ENCODE measurements at places on chromosomes 7 and 10.
A peak's percentile ranks its signal among the peaks of the same experiment; 100 is the strongest.

- DNase-seq, result peak; percentile 1
Observed at GRCh38 chr7:137287651-137288258, 55.8 kb downstream of the PTN start.

GRCh38 chr7:25486656-25487055 is 258.4 kb upstream of the NPVF start:
- DNase-seq, result no peak

DNA sequence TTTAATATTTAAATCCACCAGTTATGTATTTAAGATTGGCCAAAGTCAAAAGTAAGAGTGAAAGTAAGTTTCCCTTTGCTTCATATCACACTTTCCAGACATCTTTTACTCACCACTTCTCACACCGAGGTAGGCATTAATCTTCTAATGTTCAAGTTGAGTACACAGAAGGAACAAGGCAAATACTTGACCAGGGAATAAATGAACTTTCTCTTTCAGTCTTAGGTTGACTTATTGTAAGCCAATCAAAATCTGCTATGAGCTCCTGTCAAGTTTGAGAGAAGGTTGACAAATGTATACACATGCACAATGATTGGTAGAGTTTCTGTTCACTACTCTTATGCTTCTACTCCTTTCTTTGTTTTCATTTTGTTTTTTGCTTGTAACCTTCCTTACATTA is 842.5 kb downstream of the REEP3 start:
- no peak for DNase-seq

DNA sequence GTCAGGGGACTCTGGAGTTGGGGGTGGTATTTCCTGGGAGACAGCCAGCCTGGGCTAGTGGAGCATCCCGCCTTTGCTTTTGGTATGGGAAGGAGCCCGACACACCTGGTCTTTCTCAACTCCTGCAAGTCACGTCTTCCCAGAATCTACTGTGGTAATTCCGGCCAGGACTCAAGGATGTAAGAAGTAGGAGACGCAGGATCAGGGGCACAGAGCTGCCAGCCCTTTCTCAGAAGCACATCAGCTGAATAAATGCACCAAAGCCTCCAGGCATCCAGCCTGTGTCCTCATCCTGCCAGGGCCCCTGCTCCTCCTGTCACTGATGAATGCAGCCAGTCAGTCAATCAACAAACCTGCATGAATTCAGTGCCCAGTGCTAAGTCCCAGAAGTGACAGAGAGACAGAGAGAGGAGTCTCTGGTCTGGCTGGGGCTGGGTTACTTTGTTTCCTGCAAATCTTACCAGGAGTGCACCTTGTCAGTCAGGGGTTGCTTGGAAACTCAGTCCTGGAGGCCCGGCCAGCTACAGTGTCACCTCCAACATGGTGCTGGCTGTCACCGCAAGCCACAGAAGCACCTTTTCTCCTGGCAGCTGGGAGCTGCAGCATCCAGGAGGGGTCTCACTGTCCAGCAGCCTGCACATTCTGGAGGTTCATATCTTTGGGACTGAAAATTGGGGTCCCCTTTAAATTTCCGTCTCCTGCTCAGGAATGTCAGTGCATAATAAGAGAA is 101.8 kb downstream of the PTPRE start:
- no peak for DNase-seq

DNA sequence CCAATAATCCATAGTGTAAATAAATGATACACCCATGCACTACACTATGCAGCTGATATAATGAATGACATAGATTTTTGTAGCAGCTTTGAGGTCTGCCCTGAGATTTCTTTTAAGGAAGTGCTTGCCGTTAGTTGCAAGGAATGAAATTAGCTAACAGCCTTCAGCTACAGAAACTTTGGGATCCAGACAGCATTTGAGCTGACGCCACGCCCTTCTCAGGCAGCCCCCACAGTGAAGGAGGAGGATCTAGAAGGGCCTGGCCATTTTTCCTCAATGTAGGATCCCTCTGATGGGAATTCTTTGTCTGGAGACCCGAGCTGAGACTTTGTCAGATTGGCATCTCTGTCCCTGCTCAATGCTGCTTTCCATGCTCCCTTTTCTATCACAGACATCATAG is 6.1 kb upstream of the PDK4 start:
- DNase-seq, result no peak

- no peak for DNase-seq
Observed at GRCh38 chr7:119905495-119905894, 367.5 kb upstream of the KCND2 start.

DNA sequence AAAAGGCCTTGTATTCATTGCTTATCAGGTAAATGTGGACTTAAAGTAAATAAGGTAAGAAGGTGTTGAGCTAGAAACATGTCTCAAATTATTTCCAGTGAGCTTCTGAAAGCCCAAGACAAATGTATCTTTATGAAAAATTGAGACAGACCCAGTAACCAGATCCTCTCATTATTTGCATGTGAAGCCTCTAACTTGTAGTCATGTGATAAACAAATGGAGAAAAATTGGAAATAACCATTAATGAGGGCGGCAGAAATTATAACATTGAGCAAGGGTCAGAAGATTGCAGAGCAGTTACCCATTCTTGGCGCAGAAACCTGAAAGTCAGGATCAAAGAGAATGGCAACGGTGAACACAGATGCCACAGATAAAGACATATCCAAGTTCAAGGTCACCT is at the start of gene TAS2R40:
TAS2R40 (plus strand) TSS at position 301 of the 400 bp plus-strand sequence; CDS start at position 343, 42 bp downstream.
- no peak for DNase-seq

All from RPMI7951 (cell line).